Endothelial cell of umbilical vein (primary cell): ENCODE measurements at places on chromosomes 3 and 15. TPM values are rescaled to one million over a fixed set of nuclear protein-coding genes. Genes with fewer than 3 reads are reported as not detected.
A peak's percentile ranks its signal among the peaks of the same experiment; 100 is the strongest.

TRIM42 gene
- not detected in 2 replicates for total RNA-seq

ANP32A gene
- 169 and 179 TPM in 2 replicates for total RNA-seq

CSPG5 gene
- 0.55 and 0.65 TPM in 2 replicates for total RNA-seq

CYP1A1 gene
- 5.8 and 7.6 TPM in 2 replicates for total RNA-seq

ASB14 gene
- not detected in 2 replicates for total RNA-seq

CLDN18 gene
- total RNA-seq, result not detected in 2 replicates

DNA sequence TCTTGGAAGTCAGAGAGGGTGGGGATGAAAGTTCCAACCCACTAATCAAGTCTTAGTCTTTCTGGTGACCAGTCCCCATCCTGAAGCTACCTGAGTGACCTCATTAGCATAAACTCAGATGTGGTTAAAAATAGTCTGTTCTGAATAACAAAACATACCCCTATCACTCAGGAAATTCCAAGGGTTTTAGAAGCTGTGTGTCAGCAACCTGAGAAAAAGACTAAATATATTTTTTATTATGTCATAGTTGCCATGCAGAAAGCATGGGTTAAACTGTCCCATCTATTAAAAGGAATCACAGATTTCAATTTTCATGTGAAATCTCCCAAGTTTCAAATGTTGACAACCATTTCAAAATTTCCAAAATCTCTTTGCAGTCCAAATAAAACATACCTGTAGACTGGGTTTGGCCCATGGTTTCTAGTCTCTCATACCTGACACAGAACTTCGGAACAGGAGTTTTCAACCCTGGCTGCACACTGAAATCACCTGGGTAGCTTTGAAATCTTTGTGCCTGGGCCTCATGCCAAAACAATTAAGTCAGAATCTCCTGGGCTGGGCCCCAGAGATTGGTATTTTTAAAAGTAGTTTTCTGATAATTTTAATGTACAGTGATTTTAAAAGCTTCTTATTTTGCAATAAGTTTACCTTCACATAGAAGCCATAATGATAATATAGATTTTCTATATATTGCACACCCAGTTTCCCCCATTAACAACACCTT lies 476.3 kb downstream of the RBMS3 start:
- DNase-seq, result peak; percentile 77

DNA sequence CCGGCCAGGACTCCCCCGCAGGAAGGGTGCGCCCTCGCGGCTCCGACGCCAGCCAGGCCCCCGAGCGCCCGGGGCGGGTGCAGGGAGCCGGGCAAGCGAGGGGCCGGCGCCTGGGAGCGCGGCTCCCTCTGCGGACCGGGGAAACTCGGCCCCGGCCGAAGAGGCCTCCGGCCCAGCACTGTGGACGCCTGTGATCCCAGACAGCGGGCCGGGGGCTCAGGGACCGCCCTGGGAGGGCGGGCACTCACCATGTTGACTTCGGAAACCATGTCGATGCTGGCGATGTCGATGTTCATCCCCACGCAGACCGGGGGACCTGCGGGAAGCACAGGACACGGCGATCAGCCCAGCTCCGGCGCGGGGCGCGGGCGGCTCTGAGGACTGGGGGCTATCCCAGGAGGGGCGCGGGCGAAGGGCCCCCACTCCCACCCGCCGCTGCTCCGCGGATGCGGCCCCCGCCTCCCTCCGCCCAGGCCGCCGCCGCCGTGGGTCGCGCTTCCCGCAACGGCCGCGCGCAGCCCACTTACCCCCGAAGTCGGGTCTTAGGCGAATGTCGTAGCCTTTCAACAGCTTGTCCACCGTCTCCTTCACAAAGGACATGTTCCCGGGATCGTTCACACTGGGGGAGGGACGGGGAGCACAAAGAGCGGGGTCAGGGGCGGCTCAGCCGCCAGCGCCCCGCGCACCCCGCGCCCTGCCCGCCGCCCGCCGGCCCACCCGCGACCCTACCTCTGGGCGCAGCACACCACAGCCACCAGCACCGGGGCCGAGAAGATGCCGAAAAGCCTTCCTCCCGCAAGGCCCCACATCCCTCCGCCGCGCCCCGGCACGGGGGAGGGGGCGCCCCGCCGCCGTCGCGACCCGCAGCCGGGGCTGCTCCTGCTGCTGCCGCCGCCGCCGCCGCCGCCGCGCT lies at the start of gene GABRB3:
TSS of gene GABRB3 (minus strand) at position 913 of the 913 bp plus-strand sequence.
- DNase-seq, result no peak

DNA sequence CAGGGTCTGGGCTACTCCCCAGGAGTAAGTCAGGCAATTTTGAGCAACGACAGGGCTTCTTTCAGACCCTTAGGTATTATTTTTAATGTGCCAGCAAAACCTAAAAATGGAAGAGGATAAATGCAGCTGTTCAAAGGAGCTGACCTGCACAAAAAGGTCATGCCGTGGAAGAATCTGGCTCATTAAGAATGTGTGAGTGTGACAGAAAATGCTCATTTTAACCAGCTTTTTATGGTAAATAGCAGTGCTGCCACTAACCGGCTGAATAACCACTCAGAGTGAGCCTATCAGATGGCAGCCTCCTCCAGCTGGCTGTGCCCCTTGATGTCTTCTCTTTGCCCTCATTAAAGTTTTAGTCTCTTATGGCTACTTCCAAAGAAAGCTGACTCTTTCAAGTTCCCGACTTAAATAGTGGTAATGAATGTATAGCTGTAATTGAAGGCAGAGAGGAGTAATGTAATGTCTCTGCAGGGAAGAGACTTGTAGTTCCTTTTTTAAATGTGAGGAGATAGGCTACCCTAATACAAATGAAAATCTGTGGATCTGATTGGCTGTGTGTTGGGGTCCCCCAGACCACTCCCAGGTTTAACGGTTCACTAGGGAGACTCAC lies 9.5 kb upstream of the FSTL1 start:
- DNase-seq, result no peak

GRCh38 chr15:88255087-88255483 lies 1.5 kb downstream of the NTRK3 start:
- no peak for DNase-seq

- no peak for DNase-seq
Observed at GRCh38 chr15:85495544-85495943, 115.1 kb downstream of the AKAP13 start.

- DNase-seq, result no peak
Observed at GRCh38 chr15:87416591-87417257, 839.8 kb downstream of the NTRK3 start.

DNA sequence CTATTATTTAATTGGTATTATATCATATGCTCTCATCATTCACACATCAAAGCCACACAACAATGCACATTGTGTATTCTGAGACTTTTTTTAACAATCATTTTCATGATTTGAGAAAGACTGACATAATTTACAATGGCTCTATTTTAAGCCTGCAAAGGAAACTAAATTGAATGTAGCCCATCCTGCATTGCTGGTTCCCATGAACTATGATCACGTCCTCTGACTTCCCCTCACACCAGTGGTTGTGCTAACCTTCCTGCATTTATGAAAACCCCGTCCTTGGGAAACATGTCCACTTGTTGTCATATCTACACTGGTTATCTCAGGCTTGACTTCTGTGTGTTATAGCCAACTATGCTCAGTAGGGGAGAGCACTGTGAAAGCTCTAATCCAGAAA lies 546.2 kb downstream of the MECOM start:
- peak; percentile 95 for DNase-seq

DNA sequence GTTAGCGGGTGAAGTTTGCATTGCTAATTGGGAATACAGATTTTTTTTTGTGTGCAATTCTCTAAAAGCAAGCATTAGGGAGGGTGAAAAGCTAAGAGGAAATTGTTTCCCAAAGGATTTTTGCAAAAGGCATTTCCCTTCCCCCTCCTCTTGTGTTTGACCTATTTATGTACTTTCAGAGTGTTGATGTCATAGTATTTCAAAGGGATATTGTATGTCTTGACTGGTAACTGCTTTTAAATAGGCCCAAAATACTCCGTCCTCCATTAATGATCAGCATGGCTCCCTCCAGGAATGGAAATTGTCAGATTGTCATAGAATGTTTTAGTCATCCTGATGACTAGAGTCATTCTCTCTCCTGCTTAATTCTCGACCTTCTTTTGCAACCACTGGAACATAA lies 32.4 kb downstream of the TRIM71 start:
- DNase-seq, result no peak

GRCh38 chr3:146972726-146973125 lies 367.6 kb upstream of the PLSCR5 start:
- DNase-seq, result no peak

- no peak for DNase-seq
Observed at GRCh38 chr3:46912986-46913385, 35.5 kb downstream of the PTH1R start.

DNA sequence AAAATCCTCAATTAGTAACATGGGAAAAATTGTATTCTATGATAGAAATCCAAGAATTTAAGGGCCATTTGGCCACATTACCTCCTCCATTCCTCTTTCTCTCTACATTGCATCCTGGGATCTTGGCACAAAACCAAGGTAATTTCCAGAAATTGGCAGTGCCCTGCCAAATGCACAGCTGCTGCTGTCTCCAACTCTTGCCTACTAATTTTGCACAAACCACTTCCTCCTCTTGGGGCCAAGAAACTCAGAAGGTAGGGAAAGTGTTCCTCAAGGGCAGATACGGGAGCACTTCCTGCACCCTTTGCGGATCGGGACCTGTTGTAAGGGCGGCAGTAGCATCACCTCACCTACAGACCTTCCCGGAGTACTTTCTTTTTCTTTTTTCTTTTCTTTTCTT lies 57.8 kb downstream of the MAP3K13 start:
- DNase-seq, result no peak

DNA sequence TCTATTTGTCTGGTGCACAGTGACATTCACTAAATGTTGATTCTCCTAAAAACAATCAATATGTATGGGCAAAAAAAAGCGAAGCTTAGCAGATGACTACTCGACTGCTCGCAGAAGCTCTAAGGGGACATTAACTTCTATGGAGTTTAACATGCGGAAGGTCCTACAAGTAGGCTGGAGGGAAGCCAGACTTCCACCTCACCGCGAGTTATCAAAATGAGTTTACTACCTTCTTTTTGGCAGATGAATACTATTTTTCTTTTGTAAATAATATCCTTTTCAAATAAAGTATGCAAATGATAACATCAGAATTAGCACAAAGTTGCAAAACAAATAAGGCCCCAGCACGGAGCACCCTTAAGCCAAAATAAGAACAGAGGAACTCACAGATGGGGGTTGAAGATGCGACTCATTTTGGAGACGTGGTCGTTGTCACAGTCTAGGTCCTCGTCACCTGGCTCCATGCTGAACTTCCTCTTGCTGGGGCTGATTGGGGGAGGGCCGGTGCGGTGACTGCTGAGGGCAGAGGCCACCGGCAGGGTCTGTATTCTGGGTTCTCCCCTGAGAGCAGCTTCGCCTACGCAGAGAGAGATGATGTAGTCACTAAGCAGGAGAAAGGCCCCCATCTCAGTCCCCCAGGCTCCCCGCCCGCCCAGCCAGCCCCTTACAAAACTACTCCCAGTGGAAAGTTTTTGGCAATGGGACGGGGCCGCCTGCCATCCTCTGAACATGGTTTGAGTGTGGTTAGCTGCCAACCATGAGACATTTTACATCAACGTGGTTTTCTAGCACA lies 42.1 kb downstream of the VGLL4 start:
- no peak for DNase-seq

- no peak for DNase-seq
Observed at GRCh38 chr3:71045917-71046282, 537.6 kb downstream of the FOXP1 start.

- no peak for DNase-seq
Observed at GRCh38 chr15:25710184-25710583, 152.9 kb downstream of the ATP10A start.

DNA sequence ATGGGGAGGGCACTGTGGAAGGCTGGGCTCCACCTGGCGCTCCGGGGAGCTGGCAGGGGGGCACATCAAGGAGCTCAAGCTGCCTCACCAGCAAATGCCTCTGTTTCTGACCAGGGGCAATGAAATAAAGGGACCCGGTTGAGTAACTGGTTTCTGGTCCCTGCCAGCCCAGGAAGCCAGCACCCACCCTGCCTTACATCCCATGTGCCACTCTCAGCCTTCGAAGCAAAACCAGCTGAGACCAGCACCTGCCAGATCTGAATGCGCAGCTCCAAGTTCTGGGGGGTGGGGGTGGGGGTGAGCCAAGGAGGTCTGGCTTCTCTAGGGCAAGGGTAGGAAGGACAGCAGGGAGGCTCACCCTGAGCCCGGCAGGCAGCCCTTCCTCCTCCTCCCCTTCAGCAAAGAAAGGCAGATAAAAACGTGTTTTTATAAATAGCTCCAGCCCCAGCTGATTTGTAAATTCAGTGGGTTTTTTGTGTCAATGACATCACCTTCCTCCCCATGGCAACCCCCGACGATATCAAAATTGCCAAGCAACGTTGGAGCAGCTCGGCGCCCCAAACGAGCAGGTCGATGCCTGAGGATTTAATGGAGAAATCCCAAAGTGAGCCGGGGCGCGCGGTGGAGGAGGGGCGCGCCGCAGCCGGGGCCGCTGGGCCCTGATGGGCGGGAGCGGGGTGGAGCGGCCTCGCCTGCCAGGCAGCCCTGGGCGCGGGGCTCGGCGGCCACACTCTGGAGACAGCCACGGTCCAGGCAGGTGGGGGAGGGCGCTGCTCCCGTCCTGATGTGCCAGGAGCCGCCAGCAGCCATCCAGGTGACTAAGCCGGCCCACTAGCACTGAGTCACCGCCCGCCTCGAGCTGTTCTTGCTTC lies at the start of gene PAK6:
TSS of gene PAK6 (plus strand) at position 532 of the 872 bp plus-strand sequence. CDS start 25,723 bp downstream, outside the sequence.
- DNase-seq, result peak; percentile 11

DNA sequence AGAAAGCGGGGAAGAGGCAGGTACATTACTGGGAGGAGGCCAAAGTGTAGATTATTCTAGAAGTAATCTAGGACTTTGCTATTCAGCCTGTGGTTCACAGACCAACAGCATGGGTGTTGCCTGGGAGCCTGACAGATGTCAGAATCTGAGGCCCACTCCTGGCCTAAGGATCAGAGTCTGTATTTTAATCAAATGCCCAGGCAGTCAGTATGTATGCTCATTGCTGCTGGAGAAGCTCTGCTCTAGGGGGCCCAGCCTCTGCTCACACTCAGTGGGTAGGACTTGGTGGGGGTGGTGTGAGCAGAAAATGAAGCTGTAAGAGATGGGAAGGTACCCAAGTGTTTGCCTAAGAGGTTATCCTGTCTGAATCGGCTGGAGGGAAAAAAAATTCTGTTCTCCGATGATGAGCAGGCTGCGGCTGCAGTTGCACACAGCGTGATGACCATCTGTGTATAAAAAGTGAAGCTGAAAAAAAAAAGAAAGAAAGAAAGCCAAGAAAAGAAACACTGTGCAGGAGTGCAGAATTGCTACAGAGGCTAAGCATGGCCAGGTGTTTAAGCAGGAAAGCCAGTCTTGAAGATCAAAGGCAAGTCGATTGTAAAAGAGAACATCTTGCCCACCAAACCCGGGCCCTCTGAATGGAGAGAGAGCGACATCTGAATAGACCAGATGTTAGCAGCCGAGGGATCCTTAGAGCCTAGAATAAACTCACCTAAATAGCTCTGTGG lies 65.2 kb downstream of the EIF4E3 start:
- DNase-seq, result no peak
